ENCODE measurements at places on chromosomes 11 and 22.

DNA sequence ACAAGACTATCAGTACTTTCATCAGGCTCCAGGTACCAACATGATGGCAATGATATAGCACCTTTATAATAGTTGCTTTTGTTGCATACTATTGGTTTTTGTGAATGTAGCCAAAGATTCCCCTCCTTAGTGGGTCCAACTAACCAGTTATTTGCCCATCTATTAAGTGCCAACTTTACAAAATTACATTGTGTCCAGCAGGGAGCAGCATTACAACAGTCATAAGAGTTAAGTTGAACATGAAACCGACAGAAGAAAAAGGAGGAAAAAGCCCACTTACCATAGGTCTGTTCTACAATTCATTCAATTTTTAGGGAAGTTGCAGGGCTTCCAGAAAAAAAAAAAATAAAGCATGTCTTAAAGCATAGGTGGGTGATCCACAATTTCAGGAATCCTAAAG, 21.6 kb downstream of the IMMP1L start:
- H3K27ac ChIP-seq: no peak overlapping the region
- H3K4me3 ChIP-seq: no peak overlapping the region
- H3K4me1 ChIP-seq: no peaks in the 10 kb centered on the region

DNA sequence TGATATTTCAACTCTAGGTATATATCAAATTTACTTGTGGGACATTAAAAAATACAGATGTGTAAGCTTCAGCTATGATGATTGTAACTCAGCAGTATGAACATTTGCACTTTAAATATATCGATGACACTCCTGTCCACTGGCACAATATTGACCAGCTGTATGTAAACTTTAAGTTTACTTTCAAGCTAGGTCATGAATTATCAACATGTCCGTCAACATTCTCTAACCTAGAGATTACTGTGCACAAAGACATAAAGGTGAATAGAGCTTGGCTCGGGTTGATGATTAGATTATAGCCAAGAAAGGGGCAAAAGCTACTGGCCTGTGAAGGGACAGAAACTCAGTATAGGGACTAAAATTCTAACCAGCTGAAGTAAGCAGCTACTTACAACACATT, 286.6 kb downstream of the SWAP70 start:
- H3K36me3 ChIP-seq: no peaks in the 10 kb centered on the region
- H3K4me3 ChIP-seq: no peak overlapping the region
- H3K27ac ChIP-seq: no peak overlapping the region
- DNase-seq: no peak
- H3K4me1 ChIP-seq: no peaks in the 10 kb centered on the region

DNA sequence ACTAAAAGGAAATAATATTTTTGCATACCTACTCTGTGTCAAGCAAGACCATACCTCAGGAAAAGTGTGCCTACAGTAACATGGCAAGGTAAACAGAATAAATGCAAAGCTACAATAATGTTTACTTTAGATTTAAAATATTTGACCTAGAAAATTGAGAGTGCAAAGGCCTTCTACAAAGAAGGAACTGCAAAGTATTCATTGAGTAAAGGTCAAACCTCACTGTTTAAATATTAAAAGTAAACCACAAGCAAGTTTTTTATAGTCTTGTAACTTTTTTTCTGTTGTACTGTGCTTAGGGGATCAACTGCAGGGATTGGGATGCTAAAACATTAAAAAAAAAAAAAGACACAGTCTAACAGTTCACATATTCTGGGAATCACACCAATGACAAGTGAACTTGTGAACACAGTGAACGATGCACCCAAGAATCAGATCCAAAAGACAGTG, 48.8 kb downstream of the CWF19L2 start:
- DNase-seq: no peak
- no peaks in the 10 kb centered on the region for H3K4me1 ChIP-seq
- H3K4me3 ChIP-seq: no peak overlapping the region
- no peak overlapping the region for H3K27ac ChIP-seq
- peaks cover 5% of the 10 kb centered on the region for H3K36me3 ChIP-seq
- H3K27me3 ChIP-seq: no peaks in the 10 kb centered on the region

- H3K27ac ChIP-seq: no peak overlapping the region
- no peak overlapping the region for H3K4me3 ChIP-seq
- H3K4me1 ChIP-seq: no peaks in the 10 kb centered on the region
- peaks cover 52% of the 10 kb centered on the region for H3K36me3 ChIP-seq
- DNase-seq: no peak
Measured at GRCh38 chr11:72840780-72841179, 26.6 kb downstream of the ATG16L2 start.

DNA sequence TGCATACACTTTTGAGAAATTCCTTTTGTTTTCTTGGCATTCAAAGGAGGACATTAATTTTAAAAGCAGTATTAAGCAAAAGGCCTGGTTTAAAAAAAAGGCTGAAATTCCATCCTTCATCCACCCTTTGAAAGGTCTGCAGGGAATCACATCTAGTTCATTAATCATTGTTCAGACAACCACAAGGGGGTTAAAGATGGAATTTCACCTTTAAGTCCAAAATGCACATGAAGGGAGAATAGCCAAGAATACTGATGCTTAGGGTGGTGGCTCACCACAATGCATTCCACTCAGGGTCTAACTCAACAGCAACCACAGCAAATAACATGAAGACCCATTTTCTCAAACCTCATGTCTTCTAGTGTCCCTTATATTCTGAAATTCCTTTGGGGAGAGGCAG, 256.9 kb downstream of the CADM1 start:
- no peaks in the 10 kb centered on the region for H3K4me1 ChIP-seq
- H3K27me3 ChIP-seq: no peaks in the 10 kb centered on the region
- no peak overlapping the region for H3K4me3 ChIP-seq

DNA sequence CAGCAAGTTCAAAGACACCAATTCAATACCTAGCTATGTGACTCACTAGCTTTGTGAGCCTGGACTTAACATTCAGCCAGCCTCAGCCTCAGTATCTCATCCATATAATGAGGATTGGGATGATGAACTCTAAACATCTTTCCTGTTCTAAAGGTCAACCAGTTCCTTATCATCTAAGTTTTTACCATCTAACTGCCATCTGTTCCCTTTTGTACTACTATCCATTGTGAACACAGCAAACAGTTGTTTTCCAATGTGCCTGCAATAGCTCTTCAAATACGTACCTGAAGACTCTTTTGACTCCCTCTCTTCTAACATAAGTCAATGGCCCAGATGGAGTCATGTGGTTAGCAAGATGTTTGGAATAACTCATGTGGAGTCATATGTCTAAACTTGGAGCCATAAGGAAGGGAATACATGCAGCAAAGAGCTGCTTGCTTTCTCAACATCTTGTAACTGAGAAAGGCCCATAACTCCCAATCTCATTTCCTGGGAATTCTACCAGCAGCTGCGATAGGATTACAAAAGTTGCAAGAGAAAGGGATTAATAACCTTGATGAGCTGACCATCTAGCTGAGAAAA, 19.4 kb downstream of the SYTL2 start:
- H3K4me1 ChIP-seq: no peaks in the 10 kb centered on the region
- no peaks in the 10 kb centered on the region for H3K36me3 ChIP-seq
- H3K27me3 ChIP-seq: no peaks in the 10 kb centered on the region

- H3K36me3 ChIP-seq: no peaks in the 10 kb centered on the region
- H3K4me3 ChIP-seq: no peak overlapping the region
- DNase-seq: no peak
- H3K27me3 ChIP-seq: no peaks in the 10 kb centered on the region
Measured at GRCh38 chr11:11407065-11407762, 54.2 kb upstream of the CSNK2A3 start.

GRCh38 chr11:32081901-32082300, 9.0 kb upstream of the RCN1 start:
- DNase-seq: no peak
- peaks cover 3% of the 10 kb centered on the region for H3K27me3 ChIP-seq
- H3K4me3 ChIP-seq: no peak overlapping the region
- H3K36me3 ChIP-seq: no peaks in the 10 kb centered on the region
- H3K27ac ChIP-seq: no peak overlapping the region
- no peaks in the 10 kb centered on the region for H3K4me1 ChIP-seq

GRCh38 chr11:34521265-34521664, 7.7 kb upstream of the ELF5 start:
- DNase-seq: no peak
- H3K27ac ChIP-seq: no peak overlapping the region
- H3K4me3 ChIP-seq: no peak overlapping the region

DNA sequence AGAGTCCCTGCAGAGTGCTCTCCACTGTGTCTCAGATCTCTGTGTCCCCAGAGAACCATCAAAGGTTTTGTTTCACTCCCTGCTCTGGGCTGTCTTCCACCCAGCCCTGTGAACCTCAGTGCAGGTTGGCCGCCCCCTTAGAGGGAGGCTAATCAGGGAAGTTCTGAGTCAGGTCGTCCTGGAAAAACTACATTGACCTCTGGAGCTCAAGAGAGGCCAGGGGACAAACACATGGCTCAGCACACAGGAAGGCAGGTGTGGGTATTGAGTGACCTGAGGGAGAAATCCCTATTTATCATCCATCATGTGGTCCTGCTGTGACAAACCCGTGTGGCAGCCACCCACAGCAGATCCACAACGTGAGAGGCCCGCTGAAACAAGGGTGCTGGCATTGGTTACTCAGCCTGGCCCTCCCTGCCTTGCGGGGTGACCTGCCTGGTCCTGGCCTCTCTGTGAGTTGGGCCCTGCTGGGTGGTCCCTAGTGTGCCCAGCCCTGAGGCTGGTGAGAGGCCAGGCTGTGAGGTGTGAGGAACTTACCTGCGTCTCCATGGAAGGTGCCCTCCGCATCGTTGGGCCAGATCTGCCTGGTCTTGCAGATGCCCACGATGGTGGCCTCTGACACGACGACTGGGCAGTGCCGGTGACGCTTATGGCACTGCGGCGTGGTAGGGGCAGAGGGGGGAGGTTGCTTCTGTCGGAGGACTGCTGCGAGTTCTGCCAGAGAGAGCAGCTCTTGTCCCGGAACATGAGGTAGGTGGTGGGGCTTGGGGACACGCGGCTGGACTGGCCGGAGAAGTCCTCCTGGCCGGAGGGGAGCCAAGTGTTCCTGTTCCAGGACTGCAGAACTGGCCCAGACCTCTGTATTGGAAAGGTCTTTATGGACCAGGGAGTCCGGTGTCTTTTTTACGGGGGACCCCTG, 669 bp upstream of the BCR start:
- no peak for DNase-seq
- H3K36me3 ChIP-seq: no peaks in the 10 kb centered on the region
- no peak overlapping the region for H3K4me3 ChIP-seq
- no peaks in the 10 kb centered on the region for H3K27me3 ChIP-seq
- peaks cover 23% of the 10 kb centered on the region for H3K4me1 ChIP-seq

GRCh38 chr11:103637831-103638230, 398.6 kb upstream of the DDI1 start:
- DNase-seq: no peak
- no peak overlapping the region for H3K27ac ChIP-seq
- no peaks in the 10 kb centered on the region for H3K36me3 ChIP-seq
- H3K4me3 ChIP-seq: no peak overlapping the region
- H3K27me3 ChIP-seq: no peaks in the 10 kb centered on the region
- H3K4me1 ChIP-seq: no peaks in the 10 kb centered on the region

- no peaks in the 10 kb centered on the region for H3K36me3 ChIP-seq
- no peak overlapping the region for H3K27ac ChIP-seq
- DNase-seq: no peak
- H3K4me1 ChIP-seq: peaks cover 2% of the 10 kb centered on the region
Measured at GRCh38 chr11:33651555-33651954, 49.1 kb downstream of the C11orf91 start.

DNA sequence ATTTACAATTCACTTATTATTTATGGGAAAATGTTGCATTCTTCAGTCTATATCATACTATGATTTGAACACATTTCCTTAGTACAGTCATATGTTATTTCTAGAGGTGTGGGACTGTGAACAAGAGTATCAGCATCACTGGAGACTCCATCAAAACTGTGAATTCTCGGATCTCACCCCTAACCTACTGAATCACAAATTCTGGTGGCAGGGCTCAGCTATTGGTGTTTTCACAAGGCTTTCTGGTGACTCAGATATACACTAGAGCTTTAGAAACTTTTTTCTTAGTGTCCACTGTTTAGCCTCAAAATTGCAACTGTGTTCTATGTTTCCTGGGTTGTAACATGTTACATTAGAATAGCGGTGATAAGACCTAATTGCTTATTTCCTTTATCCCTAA, 352.9 kb upstream of the DDI1 start:
- no peaks in the 10 kb centered on the region for H3K4me1 ChIP-seq
- no peak overlapping the region for H3K4me3 ChIP-seq
- H3K27ac ChIP-seq: no peak overlapping the region

DNA sequence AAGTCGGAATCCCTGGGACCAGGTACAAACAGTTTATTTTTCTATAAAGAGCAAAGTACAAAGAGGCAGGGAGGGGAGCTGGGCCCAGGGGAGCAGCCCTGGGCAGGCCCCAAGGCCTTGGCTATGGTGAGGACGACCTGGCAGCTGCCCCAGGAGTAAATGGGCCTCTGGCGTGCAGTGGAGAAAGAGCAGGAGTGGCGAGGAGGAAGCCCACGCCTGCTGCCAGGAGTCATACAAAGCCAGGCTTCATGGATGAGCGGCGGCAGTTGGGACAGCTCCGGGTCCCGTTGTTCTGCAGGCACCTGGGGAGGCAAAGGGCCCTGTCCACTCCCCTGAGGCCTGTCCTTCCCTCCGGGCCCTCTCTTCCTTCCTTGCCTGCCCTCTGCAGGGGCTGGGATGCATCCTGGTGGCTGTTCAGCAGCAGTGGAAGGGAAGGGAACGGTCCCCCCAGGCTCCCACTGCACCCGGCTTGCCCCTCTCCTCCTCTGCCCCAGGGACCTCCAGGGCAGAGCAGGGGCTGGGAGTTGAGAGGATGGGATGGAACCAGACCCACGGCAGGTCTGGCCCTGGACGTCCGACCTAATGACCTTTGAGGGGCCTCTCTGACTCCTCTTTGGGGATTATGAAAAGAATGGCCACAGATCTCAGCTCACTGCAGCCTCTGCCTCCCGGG, 11.1 kb downstream of the RAPSN start:
- no peak for DNase-seq
- no peaks in the 10 kb centered on the region for H3K36me3 ChIP-seq
- no peak overlapping the region for H3K27ac ChIP-seq

GRCh38 chr22:49276567-49276966, 551.1 kb downstream of the BRD1 start:
- H3K36me3 ChIP-seq: no peaks in the 10 kb centered on the region
- H3K4me1 ChIP-seq: no peaks in the 10 kb centered on the region
- DNase-seq: no peak
- H3K27me3 ChIP-seq: no peaks in the 10 kb centered on the region

DNA sequence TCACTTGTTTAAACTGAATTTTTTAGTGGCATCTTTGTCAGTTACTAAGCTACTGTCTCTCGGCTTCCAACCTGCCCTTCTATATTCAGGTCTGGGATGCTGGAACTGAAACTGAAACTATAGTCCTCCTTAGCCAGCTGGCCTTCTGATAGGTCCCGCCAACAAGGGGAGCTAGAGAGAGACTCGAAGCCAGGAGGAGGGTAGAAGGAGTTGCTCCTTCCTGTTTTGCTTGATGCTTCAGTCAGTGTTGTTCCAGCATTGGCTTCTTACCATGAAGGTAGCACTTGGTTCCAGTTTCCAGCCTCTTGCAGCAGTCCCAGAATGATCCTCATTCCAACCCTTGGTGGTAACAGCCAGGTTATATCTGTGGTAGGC, 32.9 kb upstream of the HORMAD2 start:
- H3K4me1 ChIP-seq: peaks cover 10% of the 10 kb centered on the region
- no peaks in the 10 kb centered on the region for H3K36me3 ChIP-seq
- H3K27ac ChIP-seq: no peak overlapping the region
- no peak overlapping the region for H3K4me3 ChIP-seq
- no peaks in the 10 kb centered on the region for H3K27me3 ChIP-seq
- peak; percentile 32 for DNase-seq

Data from thymus (tissue), 14 donors.